ENCODE measurements at places on chromosomes 2 and 18. TPM values are rescaled to one million over a fixed set of nuclear protein-coding genes. Genes with fewer than 3 reads are reported as not detected.

The ACTR1B gene
- 34.2 TPM for total RNA-seq

- H3K27ac ChIP-seq = no peak overlapping the region
- peak; percentile 4 for DNase-seq
- no peak overlapping the region for H3K4me3 ChIP-seq
- H3K27me3 ChIP-seq = peaks cover 8% of the 10 kb centered on the region
- peaks cover 10% of the 10 kb centered on the region for H3K4me1 ChIP-seq
- H3K36me3 ChIP-seq = no peaks in the 10 kb centered on the region
Measured at GRCh38 chr2:72940361-72940760, 23.0 kb downstream of the EMX1 start.

The STEAP3 gene
- total RNA-seq = 18.9 TPM

The COL3A1 gene
- 408 TPM for total RNA-seq

The IL36G gene
- not detected for total RNA-seq

- H3K27me3 ChIP-seq = no peaks in the 10 kb centered on the region
- DNase-seq = peak; percentile 47
- peaks cover 49% of the 10 kb centered on the region for H3K4me1 ChIP-seq
Measured at GRCh38 chr2:109333414-109334210, 204.6 kb downstream of the SH3RF3 start.

The ANO7 gene
- total RNA-seq = 0.36 TPM

DNA sequence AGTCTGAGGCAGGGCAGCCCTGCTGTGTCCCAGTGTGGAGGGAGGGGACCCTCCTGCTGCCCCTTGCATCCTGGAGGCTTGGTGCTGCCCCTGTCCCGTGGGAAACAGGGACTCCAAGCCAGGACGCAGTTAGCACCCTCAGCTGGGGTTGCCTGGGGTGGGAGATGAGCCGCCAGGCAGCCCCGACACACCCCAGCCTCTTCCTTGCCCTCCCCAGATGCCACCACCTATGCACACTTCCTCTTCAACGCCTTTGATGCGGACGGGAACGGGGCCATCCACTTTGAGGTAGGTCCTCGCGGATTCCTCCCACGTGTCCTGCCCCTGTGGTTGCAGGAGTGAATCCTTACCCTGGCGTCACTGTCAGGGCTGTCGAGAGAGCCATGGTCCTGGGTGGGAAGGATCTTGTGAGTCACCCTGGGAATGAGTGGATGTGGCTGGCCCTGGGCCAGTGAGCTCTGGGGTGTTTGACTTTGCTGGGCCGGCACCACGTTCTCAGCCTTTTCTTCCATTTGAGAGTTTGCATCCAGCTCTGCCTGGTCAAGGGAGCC lies 27.5 kb upstream of the FAHD2A start:
- H3K36me3 ChIP-seq = no peaks in the 10 kb centered on the region
- peak; percentile 36 for DNase-seq
- no peak overlapping the region for H3K4me3 ChIP-seq
- H3K4me1 ChIP-seq = no peaks in the 10 kb centered on the region
- H3K27ac ChIP-seq = no peak overlapping the region
- H3K27me3 ChIP-seq = peaks cover 2% of the 10 kb centered on the region

- H3K27me3 ChIP-seq = no peaks in the 10 kb centered on the region
- H3K36me3 ChIP-seq = no peaks in the 10 kb centered on the region
- DNase-seq = no peak
- no peak overlapping the region for H3K27ac ChIP-seq
Measured at GRCh38 chr2:28002181-28002580, 111.7 kb downstream of the BABAM2 start.

The AGPS gene
- 34.4 TPM for total RNA-seq
